ENCODE measurements at places on chromosomes 13 and 19.

DNA sequence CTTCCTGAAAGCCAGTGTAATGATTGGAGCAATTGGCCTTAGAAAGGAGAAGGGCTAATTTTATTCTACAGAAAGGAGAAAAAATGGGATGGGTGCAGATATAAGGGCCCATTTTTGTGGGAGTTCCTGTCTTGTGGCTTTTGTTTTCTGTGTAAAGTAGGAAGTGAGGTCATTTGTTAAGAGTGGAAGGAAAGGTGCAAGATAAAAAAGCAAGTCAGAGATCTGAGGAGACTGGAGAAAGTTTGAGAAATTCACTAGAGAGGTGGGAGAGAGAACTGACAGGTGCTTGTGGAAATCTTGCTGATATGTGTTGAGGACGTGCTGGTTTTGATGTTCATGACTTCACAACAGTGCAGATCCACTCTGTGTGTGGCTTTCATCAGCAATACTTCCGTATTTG, 349.4 kb downstream of the DLEU7 start:
- DNase-seq: no peak

DNA sequence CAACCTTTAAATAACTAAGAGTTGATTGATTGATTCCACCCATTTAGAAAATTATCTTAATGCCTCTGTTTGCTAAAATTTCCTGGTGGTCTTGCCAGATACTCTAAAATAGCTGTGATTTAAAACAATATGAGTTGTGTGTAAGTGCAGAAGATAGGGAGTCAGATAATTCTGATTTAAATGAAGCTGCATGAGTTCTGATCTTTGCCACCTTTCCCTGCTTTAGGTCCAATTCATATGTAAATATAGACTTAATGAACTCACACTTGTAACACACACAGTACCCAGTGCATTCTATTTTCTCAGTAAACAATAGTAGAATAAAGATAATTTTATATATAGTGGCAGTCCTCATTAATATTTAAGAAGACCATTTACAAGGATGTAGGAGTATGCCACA, 981.8 kb downstream of the SLITRK1 start:
- no peak for DNase-seq

DNA sequence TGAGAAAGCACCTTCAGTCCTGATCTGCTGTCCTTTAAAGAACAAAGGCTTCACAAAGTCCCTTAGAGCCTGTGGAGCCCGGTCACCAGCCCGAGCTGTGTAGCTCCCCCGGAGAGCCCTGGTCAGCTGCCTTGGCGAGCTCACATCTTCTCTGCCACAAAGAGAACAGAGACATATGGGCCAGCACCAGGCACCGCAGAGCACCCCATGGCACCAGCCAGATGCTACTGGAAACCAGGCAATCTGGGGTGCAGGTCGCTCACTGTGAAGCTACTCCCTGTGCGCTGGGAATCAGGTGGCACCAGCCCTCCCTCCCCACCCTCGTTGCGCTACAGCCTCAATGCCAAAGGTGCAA, 44.3 kb upstream of the F7 start:
- DNase-seq: no peak

- DNase-seq: peak; percentile 39
Measured at GRCh38 chr19:47013041-47013517, 6.6 kb upstream of the NPAS1 start.

DNA sequence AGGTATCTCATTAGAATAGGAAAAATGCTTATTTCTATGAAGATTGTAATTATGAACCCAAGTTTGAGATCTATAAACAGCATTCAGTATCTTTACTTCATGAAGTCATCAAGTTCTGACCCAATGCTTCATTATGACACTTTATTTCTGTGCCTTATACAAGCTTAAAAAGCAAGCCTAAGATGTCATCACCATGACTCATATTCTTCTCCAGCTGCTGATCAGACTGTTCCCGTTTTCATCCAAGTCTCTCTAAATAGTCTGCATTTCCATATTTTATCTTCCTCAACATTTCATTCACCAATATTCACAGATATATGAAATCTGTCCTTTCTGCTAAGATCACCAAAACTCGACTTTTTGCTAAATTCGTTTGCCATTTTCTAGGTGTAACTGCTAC, 1247.2 kb upstream of the PRR20A start:
- DNase-seq: no peak

GRCh38 chr13:76852986-76853385, 33.2 kb downstream of the KCTD12 start:
- no peak for DNase-seq

DNA sequence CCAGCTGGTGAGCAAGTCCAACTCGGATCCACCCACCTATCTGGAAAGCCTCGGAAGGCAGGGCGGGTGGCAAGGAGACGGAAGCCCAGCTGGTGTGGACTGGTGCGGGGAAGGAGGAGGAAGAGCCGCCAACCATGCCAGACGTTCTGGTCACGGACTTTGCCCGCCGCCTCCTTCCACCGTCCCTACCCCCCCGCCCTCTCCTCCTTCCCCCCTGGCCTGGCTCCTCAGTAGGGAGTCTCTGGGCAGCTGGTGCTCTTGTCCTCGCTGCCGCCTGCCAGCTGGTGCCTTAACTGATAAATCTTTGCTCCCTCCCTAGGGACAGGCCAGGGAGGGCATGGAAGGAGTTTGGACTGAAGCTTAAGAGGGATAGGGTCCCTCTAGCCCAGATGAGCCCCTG, 4.8 kb downstream of the SYNGR4 start:
- no peak for DNase-seq

GRCh38 chr13:96898646-96899254, 95.5 kb downstream of the OXGR1 start:
- DNase-seq: no peak

DNA sequence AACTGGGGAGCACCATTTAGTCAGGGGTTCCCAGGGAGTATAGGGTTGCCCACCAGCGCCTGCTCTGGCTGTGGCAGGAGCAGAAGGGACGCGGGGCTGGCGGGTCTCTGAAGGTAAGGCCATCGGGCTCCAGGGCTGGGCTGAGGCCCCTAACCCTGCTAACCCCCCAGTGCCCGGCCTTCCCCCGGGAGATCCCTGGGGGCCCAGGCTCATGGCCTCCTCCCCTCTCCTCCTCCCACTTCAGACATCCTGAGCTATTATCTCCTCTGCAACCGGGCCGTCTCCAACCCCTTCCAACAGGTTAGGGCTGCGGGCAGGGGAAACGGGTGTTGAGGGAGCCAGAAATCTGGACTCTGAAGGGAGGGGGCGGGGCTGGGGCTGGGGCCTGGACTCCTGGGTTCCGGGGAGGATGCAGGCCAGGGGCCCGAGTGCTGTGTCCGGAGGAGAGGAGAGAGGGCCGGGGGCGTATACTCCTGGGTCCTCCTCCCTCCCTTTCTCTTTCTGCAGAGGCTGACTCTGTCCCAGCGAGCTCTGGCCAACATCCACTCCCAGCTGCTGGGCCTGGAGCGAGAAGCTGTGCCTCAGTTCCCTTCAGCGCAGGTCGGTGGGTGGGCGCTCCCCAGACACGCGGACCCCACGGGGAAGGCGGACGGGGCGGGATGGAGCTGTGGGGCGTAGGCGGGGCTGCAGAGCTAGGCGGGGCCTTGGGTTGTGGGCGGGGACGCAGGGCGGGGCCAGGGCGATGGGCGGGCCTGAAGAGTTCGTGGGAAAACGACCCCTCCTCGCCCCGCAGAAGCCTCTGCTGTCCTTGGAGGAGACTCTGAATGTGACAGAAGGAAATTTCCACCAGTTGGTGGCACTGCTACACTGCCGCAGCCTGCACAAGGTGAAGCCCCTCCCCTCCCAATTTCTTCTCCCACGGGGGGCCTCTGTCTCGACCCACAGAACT, 15.3 kb downstream of the TTYH1 start:
- DNase-seq: no peak

Measured in activated T-helper 1 cell treated with Interleukin-2 at 50 U/mL for 16 hours (primary cell).